ENCODE measurements at places on chromosomes 12 and 14. TPM values are rescaled to one million over a fixed set of nuclear protein-coding genes. Genes with fewer than 3 reads are reported as not detected.

GPD1 gene
- 0.77 TPM for total RNA-seq

PRH2 gene
- total RNA-seq: not detected

RNU6-7 gene
- total RNA-seq: not detected

DNA sequence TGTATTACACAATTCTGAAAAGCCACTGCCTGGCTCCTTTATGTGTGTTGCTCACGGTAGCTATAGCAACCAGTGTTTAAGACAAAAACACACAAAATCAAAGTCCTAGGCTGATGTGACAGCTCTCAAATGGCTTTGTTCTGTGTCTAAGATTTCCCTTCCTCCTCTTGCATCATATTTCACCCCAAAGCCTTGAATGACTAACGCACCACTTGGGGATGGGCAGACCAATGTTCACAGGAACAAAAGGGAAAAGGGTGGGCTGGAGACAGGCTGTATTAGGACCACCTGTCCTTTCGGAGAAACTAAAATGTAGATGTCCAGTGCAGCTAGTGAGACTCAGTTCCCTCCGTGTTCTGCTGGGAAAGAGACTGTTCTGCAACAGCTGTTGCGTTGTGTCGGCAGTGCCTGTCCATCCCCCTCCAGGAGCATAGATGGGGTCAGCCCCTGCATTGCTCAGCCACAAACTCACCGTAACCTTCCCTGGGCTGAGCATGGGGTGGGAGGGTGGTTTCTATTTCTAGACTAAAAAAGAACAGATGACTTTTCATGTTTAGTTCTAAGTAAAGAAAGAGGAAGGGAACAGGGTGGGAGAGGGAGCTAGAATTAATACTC is 26.8 kb upstream of the DAAM1 start:
- no peak for DNase-seq

GRCh38 chr14:67943947-67944346 is 124.4 kb downstream of the RAD51B start:
- peak; percentile 61 for DNase-seq

DNA sequence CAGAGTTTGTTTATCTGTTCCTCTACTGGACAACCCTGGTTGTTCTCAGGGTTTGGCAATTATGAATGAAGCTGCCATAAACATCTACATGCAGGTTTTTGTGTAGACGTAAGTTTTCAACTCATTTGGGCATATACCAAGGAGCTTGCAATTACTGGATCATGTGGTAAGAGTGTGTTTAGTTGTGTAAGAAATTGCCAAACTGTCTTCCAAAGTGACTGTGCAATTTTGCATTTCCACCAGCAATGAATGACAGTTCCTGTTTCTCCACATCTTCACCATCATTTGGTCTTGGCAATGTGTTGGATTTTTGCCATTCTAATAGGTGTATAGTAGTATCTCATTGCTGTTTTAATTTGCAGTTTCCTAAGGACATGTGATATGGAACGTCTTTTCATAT is 39.8 kb upstream of the FBXO33 start:
- DNase-seq: no peak

DNA sequence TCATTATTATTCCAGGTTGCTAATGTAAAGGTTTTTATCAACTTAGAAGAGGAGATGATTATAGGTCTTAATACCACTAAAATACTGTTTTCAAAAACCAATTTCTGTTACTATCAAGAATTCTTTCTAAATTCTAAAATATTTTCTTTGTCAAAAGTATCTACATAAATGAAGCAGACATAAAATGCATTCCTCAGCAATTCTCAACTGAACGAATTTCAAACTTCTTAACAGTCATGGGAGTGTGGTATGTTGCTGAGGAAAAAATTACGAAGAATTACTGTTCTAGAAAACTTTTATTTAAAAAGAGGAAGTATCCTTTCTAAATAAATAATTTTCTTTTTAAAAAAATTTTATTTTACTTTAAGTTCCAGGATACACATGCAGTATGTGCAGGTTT is 146.4 kb downstream of the SLC2A13 start:
- DNase-seq: no peak

GRCh38 chr12:100447381-100447780 is 26.3 kb upstream of the NR1H4 start:
- DNase-seq: no peak

DNA sequence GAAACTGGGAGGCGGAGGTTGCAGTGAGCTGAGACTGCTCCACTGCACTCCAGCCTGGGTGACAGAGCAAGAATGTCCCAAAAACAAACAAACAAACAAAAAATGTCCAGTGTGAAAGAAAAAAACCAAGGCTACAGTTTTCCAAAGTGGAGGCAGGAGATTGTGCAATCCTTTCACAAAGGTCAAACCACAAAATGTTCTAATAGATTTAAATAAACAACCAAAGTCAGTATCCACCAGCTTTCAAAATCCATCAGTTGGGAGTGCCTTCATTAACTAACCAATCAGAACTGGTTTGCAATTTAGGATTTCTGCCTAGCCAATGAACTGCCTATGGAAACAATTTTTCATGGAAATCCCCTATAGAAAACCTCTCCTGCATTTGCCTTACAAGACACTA is 52.3 kb upstream of the TRIM9 start:
- no peak for DNase-seq

DNA sequence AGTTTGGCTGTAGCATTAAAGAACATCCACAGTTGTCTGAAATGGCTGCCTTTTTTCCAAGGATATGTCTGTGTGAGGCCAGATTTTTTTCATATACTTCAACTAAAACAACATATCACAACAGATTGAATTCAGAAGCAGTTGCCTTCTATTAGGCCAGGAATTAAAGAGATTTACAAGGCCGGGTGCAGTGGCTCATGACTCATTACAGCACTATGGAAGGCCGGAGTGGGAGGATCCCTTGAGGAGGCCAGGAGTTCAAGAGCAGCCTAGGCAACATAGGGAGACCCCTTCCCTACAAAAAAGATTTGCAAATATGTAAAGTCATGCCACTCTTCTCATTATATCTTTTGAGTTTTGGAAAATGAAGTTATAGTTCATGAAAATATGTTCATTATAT is 108.6 kb downstream of the KTN1 start:
- DNase-seq: no peak

DNA sequence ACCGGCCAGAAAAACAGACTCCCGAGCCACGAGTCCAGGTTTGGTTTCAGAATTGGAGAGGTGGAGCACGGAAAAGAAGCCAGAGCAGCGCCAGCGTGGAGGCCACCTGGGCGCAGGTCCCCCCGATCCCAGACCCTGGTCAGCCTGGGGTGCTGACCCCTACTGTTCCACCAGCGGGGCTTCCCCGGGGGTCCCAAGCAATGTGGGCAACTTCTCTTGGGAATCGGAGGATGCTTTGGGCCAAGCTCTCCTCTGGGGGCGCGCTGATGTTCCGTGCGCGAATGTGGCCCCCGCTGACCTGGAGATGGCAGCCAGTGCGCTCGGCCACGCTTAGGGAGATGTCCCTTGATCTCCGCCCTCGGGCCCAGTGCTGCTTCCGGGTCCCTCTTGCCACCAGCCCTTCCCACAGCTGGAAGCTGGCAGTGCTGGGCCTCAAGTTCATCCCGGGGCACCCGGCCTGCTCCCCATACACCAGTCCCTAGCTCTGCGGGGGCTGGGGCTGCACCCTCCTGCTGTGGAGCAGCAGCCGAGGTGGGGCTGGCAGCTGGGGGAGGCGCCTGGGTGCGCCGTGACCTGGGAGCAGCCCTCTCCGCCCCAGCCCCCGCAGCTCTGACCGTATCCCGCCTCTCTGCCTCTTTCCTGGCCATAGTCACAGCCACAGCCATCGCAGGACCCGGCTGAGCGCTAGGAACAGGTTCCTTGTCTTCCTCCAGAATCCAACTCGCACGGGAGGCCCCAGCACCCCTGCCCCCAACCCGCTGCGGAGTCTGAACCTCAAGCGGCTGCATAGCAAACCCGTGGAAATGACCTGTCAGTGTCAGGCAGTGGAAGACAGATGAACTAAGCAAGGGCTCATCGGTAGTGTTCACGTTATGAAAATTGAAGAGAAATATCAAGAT is 91.2 kb downstream of the RCOR1 start:
- peak; percentile 36 for DNase-seq

DNA sequence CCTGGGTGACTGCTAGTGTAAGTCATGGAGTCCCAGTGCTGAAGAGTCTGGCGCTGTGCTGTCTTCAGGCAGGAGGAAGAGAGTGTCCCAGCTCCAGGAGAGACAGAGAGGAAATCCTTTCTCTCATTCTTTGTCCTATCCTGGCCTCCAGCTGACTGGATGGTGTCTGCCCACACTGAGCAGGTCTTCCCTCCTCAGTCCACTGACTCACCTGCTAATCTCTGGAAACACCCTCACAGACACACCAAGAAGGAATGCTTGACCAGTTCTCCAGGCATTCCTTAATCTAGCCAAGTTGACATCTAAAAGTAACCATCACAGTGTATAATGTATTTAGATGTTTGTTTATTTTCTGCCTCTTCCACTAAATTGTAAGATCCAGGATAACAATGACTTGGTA is 53.9 kb downstream of the EMP1 start:
- DNase-seq: no peak

GRCh38 chr14:75081660-75082229 is 12.3 kb downstream of the ZC2HC1C start:
- no peak for DNase-seq

- DNase-seq: no peak
Measured at GRCh38 chr14:73663548-73664212, 18.9 kb downstream of the DNAL1 start.

GRCh38 chr14:23187925-23188324 is 4.5 kb upstream of the SLC7A8 start:
- no peak for DNase-seq

DNA sequence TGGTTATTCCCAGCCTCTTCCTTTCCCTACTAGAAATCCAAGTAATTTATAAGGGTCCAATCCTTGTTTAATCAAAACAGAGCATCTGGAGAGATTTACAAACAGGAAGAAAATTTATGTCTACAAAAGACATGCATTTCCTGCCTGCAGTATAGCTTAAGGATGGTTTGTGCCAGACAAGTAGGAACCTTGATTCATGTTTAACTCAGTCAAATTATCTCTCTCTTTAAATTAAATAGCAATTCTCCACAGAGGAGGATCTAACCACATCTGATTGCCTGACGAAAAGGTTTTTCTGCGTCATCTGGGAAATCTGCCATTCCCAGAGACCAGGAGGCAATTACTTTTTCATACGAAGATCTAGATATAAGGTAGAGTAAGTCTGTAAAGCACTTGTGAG is 105.2 kb downstream of the ZFC3H1 start:
- DNase-seq: no peak

Measured in WTC11 (cell line).